ENCODE measurements at places on chromosomes 11 and 22. TPM values are rescaled to one million over a fixed set of nuclear protein-coding genes. Genes with fewer than 3 reads are reported as not detected.

Gene ARSA
- 16.7 TPM for polyA plus RNA-seq

Gene OR51B2
- polyA plus RNA-seq: not detected

Gene ZDHHC8
- 26.3 TPM for polyA plus RNA-seq

Gene FREY1
- polyA plus RNA-seq: 0.46 TPM

Gene RELA
- 49.5 TPM for polyA plus RNA-seq

Gene RAB3IL1
- polyA plus RNA-seq: 6.0 TPM

Gene HTR3A
- not detected for polyA plus RNA-seq

Gene IL18
- polyA plus RNA-seq: 3.4 TPM

Gene PATE2
- not detected for polyA plus RNA-seq

Gene CDC42BPG
- 0.12 TPM for polyA plus RNA-seq

Gene UBQLN3
- not detected for polyA plus RNA-seq

Gene FIBIN
- 5.4 TPM for polyA plus RNA-seq

Gene CCDC73
- polyA plus RNA-seq: 0.01 TPM

Gene UCP3
- polyA plus RNA-seq: 1.4 TPM

Gene PDE2A
- polyA plus RNA-seq: 23.2 TPM

Gene MMP27
- not detected for polyA plus RNA-seq

Gene DEPDC5
- 5.7 TPM for polyA plus RNA-seq

Gene PRR5
- 2.2 TPM for polyA plus RNA-seq

Gene ROBO4
- 17.7 TPM for polyA plus RNA-seq

Gene OR51I1
- polyA plus RNA-seq: not detected

Gene GAL3ST1
- polyA plus RNA-seq: 0.19 TPM

Gene ANGPTL5
- 0.10 TPM for polyA plus RNA-seq

Gene SOX10
- polyA plus RNA-seq: 0.82 TPM

Gene KRTAP5-11
- not detected for polyA plus RNA-seq

Gene GSTP1
- 549 TPM for polyA plus RNA-seq

Gene MCM5
- 14.0 TPM for polyA plus RNA-seq
